ENCODE measurements at places on chromosomes 4 and X. TPM values are rescaled to one million over a fixed set of nuclear protein-coding genes. Genes with fewer than 3 reads are reported as not detected.

Gene EXOC1L
- not detected for total RNA-seq

Gene MAGEA1
- not detected for total RNA-seq

Gene MAGEC1
- 0.09 TPM for total RNA-seq

Gene ELK1
- 38.7 TPM for total RNA-seq

Gene PDE6B
- total RNA-seq = not detected

Measured in A549 treated with GW870086 at 1 μM for 4 hours (cell line).